ENCODE measurements at places on chromosomes 2 and 18. TPM values are rescaled to one million over a fixed set of nuclear protein-coding genes. Genes with fewer than 3 reads are reported as not detected.

DNA sequence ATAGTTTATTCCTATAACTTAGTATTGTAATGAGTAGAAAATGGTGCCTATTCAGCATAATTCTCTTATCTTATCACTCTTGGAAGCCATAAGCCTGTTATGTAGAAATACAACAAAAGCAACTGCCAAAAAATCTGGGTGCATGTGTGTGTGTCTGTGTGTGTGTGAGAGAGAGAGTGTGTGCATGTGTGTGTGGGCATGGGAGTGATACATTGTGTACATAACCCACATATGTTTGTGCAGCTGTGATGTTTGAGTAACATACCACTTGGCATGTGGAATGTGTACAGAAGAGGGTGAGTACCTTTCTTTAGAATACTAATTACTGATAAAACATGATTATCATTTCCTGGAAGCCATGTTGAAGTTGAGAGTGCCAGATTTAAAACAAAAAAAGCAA lies 642.3 kb upstream of the SYT4 start:
- no peaks in the 10 kb centered on the region for H3K4me1 ChIP-seq
- no peaks in the 10 kb centered on the region for H3K27me3 ChIP-seq
- H3K4me3 ChIP-seq = no peak overlapping the region
- H3K36me3 ChIP-seq = no peaks in the 10 kb centered on the region
- H3K27ac ChIP-seq = no peak overlapping the region

ZNF892 gene
- 13.2 TPM for total RNA-seq

GRCh38 chr2:24539258-24539657 lies 48.2 kb downstream of the NCOA1 start:
- no peaks in the 10 kb centered on the region for H3K36me3 ChIP-seq
- no peak for DNase-seq
- no peaks in the 10 kb centered on the region for H3K4me1 ChIP-seq
- no peak overlapping the region for H3K27ac ChIP-seq
- no peaks in the 10 kb centered on the region for H3K27me3 ChIP-seq
- no peak overlapping the region for H3K4me3 ChIP-seq

DNA sequence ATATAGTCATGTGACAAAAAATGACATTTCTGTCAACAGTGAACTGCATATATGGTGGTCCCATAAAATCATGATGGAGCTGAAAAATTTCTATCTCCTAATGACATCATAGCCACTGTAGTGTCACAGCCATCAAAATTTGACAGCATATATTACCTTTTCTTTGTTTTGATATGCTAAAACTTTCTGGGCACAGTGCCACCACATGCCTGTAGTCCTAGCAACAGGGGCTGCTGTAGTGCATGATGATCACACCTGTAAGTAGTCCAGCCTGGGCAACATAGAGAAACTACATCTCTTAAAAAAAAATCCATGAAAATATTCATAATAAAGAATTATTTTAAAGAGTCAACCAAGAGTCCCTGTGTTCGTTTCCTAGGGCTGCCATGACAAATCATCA lies 155.5 kb upstream of the SERTAD2 start:
- H3K4me1 ChIP-seq = no peaks in the 10 kb centered on the region
- H3K4me3 ChIP-seq = no peak overlapping the region
- no peak for DNase-seq
- H3K27ac ChIP-seq = no peak overlapping the region

ABCG5 gene
- 0.10 TPM for total RNA-seq

ATP6V1B1 gene
- total RNA-seq = 0.39 TPM

All from spinal cord (tissue), 10 donors.